ENCODE measurements at places on chromosomes 13 and 19. TPM values are rescaled to one million over a fixed set of nuclear protein-coding genes. Genes with fewer than 3 reads are reported as not detected.

GRCh38 chr19:16582486-16583261 is 10.5 kb upstream of the SLC35E1 start:
- H3K27me3 ChIP-seq, result no peaks in the 10 kb centered on the region
- H3K36me3 ChIP-seq, result no peaks in the 10 kb centered on the region
- no peak overlapping the region for H3K4me3 ChIP-seq
- no peak for DNase-seq

DNA sequence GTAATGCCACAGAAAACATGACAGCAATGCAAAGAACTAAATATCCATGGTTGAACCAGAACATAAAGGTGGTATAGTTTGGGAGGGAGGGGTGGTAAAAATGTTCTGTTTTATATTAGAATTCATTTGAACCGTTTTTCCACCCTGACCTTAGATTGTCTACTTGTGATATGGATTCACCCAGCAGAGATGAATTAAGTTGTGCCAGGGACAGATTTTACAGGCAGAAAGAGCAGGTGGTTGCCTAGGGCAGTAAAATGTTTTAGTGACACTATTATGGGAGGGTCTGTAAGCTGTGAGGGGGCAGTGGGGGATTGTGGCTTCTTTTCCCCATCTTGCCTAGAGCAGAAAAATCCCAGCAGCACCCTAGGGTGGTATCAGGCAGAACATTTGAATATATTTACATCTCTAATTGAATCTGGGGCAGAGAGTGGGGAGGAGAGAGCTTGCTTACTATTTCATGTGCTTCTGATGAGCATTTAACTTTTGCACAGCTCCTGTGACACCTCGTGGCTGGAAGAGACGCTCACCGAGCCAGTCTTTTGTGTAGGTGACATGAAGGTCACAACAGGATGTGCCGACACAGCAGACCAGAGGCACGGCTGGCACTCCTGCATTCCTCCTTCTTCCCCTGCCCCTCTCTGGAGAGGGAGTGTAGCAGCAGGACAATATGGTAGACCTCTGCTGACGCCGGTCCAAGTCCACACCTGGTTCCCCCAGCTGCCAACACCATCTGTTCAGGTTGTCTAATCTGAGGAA is 452.3 kb downstream of the IRS2 start:
- no peaks in the 10 kb centered on the region for H3K27me3 ChIP-seq
- no peaks in the 10 kb centered on the region for H3K4me1 ChIP-seq
- no peak overlapping the region for H3K4me3 ChIP-seq
- DNase-seq, result no peak
- H3K27ac ChIP-seq, result no peak overlapping the region
- H3K36me3 ChIP-seq, result no peaks in the 10 kb centered on the region

- no peaks in the 10 kb centered on the region for H3K27me3 ChIP-seq
- H3K4me3 ChIP-seq, result no peak overlapping the region
- peaks cover 4% of the 10 kb centered on the region for H3K4me1 ChIP-seq
- H3K36me3 ChIP-seq, result peaks cover 9% of the 10 kb centered on the region
- DNase-seq, result no peak
- no peak overlapping the region for H3K27ac ChIP-seq
These were observed 430 bp downstream of the MAP4K1 start for GRCh38 chr19:38617283-38617763.

DNA sequence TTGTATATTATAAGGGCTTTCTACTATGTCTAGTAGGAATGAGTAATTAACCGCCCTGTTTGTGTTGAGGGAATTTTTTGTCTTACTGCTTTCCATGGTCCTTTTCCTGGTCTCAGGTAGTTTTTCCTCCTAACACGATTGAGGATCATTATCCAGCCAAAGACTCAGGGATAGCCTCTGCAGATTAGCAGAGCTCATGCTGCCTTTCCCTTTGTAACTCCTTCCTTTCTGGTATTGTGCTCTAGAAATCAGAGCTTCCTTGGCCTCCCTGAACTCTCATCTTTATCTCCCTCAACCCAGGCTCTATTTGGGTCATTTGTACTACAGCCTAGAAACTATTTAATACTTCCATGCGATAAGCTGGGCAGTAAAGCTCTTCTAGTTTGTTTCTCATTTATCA is 142.1 kb downstream of the PDS5B start:
- H3K36me3 ChIP-seq, result no peaks in the 10 kb centered on the region
- DNase-seq, result no peak
- H3K27ac ChIP-seq, result no peak overlapping the region
- H3K4me1 ChIP-seq, result no peaks in the 10 kb centered on the region
- H3K27me3 ChIP-seq, result no peaks in the 10 kb centered on the region

The HSPB6 gene
- 0.44 TPM for total RNA-seq

The CLDND2 gene
- 0.56 TPM for total RNA-seq

The GADD45B gene
- 11.4 TPM for total RNA-seq
